ENCODE measurements at places on chromosomes 3 and 15.

DNA sequence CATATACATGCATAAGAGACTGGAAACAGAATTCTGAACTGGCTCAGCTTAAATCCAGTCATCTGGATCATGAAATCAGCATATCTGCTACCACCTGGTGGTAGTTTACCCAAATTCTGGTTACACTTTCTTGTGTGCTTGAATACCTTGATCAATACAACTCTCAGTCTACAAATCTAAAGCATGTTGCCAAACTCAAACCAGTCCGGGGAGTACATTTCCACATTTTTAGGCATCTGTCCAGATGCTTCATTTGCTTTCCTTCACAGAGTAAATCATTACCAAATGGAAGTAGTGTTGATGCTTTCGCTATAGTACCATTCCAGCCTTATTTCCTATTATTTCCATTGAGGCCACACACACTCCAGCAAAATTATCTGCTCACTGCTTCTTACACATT lies 126.4 kb downstream of the P2RY1 start:
- DNase-seq, result peak; percentile 28

DNA sequence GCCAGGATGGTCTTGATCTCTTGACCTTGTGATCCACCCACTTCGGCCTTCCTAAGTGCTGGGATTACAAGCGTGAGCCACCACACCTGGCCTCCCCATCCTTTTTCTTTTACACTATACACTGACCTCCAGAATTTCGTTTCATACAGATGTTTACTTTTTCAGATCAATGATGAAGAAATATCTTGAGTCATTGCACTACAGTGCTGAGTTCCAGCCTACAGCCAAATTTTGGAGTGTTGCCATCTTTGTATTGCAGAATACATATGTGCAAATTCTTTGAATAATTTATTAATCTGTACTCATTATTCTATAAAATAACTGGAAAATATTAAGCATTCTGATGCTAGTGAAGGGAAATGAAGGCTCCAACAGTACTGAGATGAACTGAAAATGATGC lies 12.5 kb downstream of the ZPLD1 start:
- no peak for DNase-seq

GRCh38 chr3:192655628-192656027 lies 71.7 kb downstream of the FGF12 start:
- DNase-seq, result no peak

DNA sequence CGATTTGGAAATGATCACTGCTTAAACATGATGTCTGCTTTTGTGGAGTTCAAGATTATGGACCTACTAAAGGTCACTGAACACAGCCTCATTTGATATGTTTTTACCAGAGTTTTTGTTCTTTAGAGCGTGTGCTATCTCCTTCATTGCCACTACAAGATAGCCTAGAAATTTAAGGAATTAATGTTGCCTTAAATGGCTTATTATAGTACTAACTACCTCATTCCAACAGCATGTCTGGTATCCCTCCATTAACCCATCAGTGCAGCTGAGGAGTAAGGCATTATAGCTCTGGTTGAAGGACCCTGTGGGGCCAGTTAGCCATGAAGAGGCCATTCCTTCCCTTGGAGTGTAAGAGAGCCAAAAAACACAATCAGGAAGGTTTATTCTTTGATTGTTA lies 2.3 kb upstream of the FAM43A start:
- DNase-seq, result no peak

GRCh38 chr3:81502236-81502635 lies 259.2 kb downstream of the GBE1 start:
- peak; percentile 43 for DNase-seq

DNA sequence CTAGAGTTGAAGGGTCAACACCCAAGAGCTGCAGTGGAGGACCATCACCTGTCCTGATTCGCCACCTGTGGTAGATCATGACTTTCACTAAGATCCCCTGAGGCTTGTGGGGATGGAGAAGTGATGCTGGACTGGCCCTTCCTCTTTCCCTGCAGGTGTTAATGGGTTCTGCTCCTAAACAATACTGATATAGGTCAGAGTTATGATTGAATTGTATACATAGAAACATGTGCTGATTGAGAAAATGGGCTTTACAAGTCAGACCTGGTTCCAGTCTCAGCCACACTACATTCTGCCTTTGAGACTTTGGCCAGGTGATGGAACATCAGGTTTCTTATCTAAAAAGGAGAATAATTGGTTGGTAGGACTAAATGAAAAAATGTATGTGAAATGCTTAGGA lies 418.9 kb upstream of the TPRG1 start:
- DNase-seq, result no peak

- DNase-seq, result no peak
These were observed 47.6 kb downstream of the EFHB start for GRCh38 chr3:19886404-19886803.

- peak; percentile 91 for DNase-seq
These were observed 30.0 kb downstream of the STARD5 start for GRCh38 chr15:81293728-81294515.

GRCh38 chr15:75022783-75023180 lies 608 bp upstream of the PPCDC start:
- no peak for DNase-seq

DNA sequence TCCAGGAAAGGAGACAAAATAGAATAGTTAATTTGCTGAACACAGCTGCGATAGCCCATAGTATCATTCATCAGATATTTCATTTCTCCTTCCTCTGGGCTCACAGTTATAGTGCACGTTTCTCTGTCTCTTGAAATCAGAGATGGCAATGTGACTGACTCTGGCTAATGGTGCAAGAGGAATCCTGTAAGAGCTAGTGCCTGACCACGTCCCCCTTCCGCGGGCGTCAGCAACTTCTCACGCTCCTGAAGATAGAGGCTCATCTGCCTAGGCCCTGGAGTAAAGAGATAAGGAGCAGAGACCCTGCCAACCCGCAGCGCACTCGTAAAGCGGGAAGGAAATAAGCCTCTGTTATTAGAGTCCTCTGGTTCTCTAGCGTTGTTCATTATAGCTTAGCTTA lies 391.8 kb downstream of the VPS13C start:
- no peak for DNase-seq

DNA sequence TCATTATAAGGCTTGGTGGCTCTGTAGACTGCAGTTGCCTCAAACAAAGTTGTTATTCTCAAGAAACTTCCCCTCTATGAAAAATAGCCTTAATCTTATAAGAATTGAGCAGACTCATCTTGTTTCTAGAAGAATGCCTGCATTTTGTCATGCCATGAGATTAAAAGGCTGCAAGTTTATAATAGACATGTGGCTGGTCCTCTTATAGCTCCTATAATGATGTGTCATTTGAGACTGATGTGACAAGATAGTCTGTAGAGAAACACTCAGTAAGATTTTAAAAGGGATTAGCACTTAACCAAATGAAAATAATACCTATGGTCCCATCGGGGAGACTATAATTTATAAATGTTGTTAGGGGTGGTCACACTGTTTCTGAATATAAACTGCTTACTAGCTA lies 312.5 kb downstream of the OXSM start:
- no peak for DNase-seq

DNA sequence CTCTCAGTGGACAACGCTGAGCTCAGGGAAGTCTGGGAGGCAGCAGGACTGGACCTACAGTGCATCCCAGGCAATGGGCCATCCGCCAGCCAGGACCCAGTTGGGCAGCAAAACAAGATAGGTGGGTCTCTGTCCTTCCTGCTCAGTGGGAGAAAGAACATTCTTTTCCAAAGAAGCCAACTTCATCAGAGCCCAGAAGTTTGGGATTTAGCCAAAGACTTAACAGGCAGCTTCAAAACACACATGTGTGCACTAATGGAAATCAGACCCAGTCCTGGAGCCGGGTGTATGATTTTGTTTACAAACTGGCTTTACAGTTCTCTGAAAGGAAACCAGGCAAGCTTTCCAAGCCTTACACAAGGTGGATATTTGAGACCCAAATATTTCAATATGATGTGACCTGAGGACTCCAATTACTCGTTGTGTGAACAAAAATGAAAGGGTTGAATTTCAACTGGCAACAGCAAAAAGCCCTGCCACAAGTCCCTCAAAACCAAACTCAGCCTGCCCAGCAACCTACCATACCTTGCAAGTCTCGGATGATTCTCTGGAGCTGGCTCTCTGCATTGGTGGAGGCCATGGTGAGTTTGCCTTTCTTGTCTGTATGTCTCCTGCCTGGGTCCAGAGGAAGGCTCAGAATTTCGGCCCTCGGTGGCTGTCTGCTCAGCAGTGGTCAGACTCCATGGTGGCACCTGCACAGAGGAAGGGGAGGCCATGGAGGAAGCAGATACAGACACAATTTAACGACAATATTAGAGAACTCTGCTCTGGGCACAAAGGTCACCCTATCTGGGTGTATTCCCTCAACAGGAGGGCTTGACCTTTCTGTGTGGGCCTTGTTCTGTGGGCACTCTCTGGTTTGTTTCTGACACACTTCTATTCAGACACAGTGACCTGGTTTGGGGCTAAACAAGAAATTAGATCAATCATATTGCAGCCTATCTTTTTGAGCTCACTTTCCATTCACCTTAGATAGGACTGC lies 11.0 kb downstream of the FYCO1 start:
- DNase-seq, result no peak

GRCh38 chr15:36251450-36251849 lies 328.0 kb upstream of the CDIN1 start:
- no peak for DNase-seq

DNA sequence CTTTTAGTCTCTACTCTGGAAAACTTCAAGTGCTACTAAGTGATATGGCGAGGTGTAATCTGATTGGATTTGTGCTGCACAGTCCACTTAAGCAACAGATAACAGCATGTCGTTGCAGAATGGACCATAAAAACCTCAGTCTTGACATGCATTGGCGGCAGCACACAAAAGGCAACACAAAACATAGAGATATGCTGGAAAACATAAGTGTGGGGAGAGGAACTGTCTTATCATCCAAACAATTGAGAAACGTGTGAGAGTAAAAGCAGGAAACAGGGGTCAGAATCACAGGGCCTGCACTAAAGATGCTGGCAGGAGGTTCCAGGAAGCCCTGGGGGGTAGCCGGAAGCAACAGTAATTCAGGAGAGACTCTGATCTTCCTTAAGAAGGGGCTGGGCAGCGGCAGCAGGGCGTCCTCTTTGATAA lies 82.1 kb downstream of the CGNL1 start:
- DNase-seq, result no peak

GRCh38 chr3:189360291-189360690 lies 188.5 kb downstream of the TPRG1 start:
- DNase-seq, result no peak

DNA sequence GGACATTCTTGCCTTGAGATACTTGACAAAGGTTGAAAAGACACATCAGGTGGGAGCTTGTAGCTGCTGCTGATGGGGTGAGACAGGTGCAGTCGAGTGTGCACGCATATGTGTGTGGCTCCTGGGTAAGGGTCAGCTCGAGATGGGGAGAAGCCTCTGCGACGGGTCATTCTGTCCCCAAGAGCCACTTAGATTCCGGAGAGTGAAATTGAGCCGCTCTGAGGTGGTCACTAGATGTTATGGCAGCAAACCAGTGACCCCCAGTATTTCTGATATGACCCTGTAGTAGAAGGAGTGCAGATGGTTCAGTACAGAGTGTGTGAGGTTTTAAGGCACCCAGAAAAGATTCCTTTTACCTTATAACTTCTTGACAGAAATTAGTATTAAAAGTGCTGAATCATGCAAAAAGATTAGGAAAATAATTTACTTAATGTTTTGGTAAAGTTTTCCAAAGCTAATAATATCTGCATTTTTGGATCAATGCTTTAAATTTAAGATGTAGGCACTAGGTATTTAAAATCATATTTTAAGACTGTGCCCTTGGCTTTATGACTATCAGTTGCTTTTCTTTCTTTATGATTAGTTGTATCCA lies 241.9 kb upstream of the TOPAZ1 start:
- DNase-seq, result no peak

DNA sequence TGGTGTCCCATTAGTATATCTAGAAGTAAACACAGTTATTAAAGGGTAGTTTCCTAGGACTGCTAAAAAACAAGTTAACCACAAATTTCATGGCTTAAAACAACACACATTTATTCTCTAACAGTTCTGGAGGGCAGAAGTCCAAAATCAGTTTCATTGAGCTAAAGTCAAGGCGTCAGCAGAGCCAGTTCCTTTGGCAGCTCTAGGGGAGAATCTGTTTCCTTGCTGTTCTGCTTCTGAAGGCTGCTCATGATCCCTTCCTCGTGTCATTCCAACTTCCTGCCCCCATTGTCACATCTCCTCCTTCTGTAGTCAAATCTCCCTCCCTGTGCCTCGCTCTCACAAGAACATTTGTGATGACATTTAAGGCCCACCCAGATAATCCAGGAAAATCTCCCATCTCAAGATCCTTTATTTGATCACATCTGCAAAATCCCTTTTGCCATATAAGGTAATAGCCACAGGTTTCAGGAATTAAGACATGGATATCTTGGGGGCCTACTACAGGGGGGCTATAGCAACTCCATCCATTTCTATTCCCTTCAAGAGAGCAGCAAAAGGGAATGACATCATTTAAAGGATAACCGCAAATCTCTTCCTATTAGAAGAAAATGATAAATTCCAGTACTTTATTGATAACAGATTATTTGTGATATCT lies 50.1 kb downstream of the GPR176 start:
- no peak for DNase-seq

DNA sequence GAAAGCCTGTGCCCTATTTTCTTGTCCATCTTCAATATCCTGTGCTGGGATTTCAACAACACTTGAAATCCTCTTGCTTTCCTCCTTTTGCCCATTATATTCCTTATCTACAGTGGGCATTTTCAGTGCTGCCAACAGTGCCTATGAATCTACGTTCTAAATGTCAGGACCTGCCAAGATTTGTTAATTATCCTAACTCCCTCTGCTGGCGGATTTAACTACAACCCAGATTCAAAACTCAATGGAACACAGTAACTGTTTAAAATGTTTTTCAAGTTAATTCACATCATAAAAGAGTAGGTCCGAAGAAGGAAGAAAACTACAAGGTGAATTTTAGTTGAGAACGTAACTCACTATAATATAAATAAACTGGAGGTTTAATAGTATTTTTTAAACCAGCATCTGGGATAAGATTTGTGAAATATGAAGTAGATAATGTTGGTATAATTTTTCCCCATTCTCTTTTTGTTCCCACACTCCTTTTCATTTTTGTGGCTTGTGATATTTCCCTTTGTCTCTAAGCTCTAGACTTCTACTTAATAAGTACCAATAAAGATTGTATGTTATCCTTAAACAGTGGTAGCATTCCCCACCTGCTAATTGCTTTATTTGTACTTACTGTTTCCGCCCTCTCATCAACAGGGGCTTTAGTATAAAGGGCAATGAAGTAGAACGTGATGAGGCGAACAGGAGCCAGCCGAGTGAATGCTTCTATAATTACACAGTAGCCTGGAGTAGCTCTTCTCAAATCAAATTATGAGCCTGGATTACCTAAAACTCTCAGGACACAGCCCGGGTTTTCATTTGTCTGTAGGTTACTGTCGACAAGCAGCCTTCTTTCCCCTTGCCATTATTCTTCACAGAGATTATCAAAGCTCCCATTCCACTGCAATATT lies 302.5 kb upstream of the ATP11B start:
- no peak for DNase-seq
